ENCODE measurements at places on chromosomes 13 and 19. TPM values are rescaled to one million over a fixed set of nuclear protein-coding genes. Genes with fewer than 3 reads are reported as not detected.

The LYL1 gene
- total RNA-seq = 11.5 TPM

DNA sequence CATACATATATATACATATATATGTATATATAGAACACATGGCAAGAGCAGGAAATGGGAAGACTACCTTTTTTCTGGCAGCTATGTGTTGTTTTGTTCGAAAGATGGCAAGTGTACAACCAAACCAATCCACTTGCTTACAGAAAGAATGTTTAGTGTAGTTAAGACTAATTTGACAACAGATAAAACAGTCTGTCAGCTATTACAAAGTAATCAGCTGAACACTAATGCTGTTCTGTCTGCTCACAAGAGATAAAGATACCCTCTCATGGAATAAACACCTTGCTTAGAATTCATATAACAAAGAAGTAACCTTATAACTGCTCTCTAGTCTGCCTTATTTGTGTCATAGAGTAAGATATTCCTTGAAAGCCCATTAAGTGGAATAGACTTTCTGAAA, 858 bp upstream of the KCNRG start:
- no peak for DNase-seq

The SYT3 gene
- 2.5 TPM for total RNA-seq

GRCh38 chr13:23563085-23563845, 6.9 kb upstream of the TNFRSF19 start:
- no peak for DNase-seq

DNA sequence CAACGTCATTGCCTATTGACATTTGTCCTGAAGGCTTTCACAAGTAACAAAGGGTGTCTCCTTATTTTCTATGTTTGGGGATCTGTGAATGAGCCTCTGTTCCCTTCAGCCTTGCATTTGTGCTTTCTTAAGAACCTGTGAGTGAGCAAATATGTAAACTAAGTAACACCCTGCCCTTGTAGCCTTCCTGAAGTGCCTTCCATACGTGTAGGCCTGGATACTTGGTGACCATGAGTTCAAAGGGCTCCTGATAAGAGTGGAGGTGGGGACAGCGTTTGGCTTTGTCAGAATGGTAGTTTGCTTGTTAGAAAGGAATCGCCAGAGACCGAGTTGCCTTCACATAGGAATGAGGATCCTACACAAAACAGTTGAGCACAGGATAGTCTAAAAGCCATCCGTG, 14.5 kb upstream of the CCDC97 start:
- no peak for DNase-seq

- no peak for DNase-seq
These were observed 22.6 kb downstream of the ZSWIM4 start for GRCh38 chr19:13817615-13818371.

GRCh38 chr19:28685802-28686201, 527.1 kb downstream of the UQCRFS1 start:
- DNase-seq = no peak

The THSD8 gene
- not detected for total RNA-seq

DNA sequence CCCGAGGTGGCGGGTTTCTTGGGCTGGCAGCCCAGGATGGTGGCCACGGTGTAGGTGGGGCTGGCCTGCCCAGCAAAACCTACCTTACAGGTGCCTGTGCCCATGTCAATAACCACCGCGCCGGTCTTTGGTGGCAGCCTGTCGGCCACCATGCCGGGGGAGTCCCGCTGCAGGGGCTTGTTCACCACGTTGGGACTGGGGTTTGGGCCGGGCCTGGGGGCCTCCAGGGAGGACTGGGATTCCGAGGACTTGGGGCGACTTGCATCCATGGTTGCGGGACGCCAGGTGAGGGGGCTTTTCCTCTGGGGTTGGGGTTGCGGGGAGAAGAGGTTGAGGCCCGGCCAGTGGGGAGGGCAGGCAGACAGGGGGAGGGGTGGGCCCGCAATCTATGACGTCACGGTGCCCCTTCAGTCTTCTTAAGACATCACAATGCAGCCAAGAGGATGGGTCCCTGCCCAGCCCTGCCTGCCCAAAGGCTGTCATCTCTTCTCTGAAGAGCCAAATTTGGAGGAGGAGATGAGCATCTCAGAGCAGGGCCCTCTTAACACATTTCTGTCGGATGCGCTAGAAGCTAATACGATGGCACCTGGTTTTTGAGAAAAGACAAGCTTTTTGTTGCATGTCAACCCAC, at the start of gene ACTL9:
Gene ACTL9 (minus strand): TSS at position 363 of the 631 bp plus-strand sequence. CDS start 94 bp downstream, at position 269.
- no peak for DNase-seq

The RNF225 gene
- 0.98 TPM for total RNA-seq

The MUC16 gene
- under 0.01 TPM for total RNA-seq

DNA sequence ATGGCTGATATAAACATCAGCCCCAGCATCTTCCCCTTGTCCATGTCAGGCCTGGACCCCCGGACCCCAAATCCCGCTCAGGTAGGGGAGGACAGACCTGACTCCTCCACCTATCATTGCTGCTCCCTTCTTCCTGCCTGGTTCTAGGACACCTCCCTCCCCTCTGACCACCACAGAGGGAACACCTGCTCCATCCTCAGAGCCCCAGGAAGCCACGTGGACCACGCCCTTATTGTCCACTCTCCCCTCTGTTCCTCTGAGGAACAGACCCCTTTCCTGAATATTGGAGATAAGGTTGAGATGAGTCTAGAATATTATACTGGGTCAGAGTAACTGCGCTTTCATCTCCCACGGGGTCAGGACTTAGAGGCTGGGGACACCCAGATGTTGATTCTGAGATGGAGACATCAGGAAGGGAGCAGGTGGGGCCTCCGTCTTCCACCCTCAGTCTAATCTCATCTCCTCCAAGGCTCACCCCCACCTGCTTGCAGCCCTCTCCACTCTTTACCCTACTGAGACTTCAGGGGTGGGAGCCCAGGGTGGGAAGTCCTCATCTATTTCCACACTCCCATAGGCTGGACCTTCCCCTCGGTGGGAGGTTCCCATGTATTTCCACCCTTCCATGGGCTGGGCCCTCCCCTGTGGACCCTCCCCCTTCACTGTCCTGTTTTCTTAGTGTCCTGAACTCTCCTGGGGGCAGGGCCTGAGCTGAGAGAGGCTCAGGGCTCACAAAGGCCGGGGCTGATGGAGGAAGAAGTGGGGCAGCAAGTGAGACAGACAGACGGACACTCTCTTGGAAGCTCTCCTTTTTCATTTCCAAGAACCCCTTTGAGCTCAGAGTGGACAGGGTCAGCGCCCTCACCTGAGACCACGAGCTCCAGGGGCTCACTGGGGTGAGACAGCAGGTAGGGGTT, 2.7 kb downstream of the LILRA4 start:
- no peak for DNase-seq

GRCh38 chr19:1362387-1363257, 21.1 kb upstream of the NDUFS7 start:
- no peak for DNase-seq

DNA sequence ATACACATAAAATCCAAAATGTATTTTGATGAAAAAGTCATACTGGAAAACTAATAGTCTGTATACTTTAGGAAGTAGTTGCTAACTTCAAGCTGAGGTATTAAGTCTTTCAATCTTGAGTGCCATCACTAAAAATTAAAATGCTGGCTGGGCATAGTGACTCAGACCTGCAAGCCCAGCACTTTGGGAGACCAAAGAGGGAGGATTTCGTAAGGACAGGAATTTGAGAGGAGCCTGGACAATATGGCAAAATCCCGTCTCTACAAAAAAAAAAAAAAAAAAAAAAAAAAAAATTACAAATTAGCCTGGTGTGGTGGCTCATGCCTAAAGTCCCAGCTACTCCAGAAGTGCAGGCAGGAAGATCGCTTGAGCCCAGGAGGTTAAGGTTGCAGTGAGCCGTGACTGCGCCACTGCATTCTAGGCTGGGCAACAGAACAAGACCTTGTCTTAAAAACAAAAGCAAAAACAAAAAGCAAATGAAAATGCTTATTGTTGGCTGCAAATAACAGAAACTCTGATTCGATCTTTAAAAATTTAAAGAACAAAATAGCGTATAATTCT, 1994.2 kb upstream of the PCDH20 start:
- no peak for DNase-seq

- no peak for DNase-seq
These were observed 279.5 kb upstream of the PCDH20 start for GRCh38 chr13:61695147-61695546.

The IRS2 gene
- 25.0 TPM for total RNA-seq

DNA sequence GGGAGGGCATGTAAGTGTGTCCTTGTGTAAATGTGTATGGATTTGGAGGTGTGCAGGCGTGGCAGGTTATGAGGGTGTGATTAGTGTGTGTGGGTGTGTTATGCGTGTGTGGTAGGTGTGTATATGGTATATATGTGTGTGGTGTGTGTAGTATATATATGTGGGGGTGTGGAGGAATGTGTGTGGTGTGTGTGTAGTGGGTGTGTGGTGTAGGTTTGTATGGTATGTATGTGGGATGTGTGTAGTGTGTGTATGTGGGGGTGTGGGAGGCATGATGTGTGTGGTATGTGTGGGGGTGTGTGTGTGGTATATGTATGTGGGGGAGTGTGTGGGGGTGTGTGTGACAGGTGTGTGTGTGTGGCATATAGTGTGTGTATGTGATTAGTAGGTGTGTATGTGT, 104.2 kb downstream of the SLC7A1 start:
- no peak for DNase-seq

GRCh38 chr13:112234131-112234875, 141.9 kb upstream of the SPACA7 start:
- DNase-seq = no peak

- DNase-seq = no peak
These were observed 61.1 kb downstream of the SACS start for GRCh38 chr13:23372264-23372906.
